ENCODE measurements at places on chromosomes 7 and 10. TPM values are rescaled to one million over a fixed set of nuclear protein-coding genes. Genes with fewer than 3 reads are reported as not detected.

GRCh38 chr7:49772916-49773217, 571 bp upstream of the VWC2 start:
- H3K36me3 ChIP-seq = no peaks in the 10 kb centered on the region
- H3K27ac ChIP-seq = no peak overlapping the region
- no peak overlapping the region for H3K4me3 ChIP-seq
- H3K4me1 ChIP-seq = no peaks in the 10 kb centered on the region

DNA sequence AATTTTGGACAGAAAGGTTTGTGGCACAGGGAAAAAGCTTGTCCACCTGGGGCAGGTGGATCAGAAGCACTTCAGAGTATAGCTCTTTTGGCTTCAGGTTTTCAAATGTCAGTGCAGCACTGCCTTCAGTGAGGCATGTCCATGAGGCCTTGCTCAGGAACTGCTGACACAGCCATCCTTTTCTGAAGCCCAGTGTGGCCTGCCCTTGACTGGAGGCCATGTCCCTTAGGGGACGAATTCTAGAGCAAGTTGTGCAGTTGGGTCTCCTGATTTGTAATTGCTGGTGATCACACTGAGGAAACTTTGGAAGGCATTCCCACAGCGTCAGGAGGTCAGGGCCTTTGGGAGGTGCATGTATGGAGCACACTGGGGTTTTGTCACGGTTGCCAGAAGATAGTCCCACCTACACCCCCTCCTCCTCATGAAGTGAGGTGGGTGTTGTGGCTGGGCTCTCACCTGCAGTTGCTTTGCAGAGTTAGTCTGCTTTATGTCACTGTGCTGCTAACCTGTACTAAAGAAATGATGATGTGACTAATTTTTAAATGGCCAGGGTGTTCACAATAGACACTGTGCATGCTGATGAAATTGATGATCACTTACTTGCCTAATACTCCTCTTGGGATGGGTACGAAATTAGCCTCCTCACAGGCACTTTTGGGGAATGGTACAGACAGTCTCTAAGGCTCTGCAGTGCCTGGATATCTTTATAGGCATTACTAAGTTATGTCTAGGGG, 41.7 kb downstream of the OGDH start:
- no peak overlapping the region for H3K27ac ChIP-seq
- H3K4me3 ChIP-seq = no peak overlapping the region
- no peaks in the 10 kb centered on the region for H3K27me3 ChIP-seq
- DNase-seq = no peak

GRCh38 chr10:29859521-29860130, 199.8 kb downstream of the JCAD start:
- H3K4me3 ChIP-seq = no peak overlapping the region
- H3K27me3 ChIP-seq = no peaks in the 10 kb centered on the region
- no peak for DNase-seq
- H3K27ac ChIP-seq = no peak overlapping the region
- no peaks in the 10 kb centered on the region for H3K4me1 ChIP-seq

DNA sequence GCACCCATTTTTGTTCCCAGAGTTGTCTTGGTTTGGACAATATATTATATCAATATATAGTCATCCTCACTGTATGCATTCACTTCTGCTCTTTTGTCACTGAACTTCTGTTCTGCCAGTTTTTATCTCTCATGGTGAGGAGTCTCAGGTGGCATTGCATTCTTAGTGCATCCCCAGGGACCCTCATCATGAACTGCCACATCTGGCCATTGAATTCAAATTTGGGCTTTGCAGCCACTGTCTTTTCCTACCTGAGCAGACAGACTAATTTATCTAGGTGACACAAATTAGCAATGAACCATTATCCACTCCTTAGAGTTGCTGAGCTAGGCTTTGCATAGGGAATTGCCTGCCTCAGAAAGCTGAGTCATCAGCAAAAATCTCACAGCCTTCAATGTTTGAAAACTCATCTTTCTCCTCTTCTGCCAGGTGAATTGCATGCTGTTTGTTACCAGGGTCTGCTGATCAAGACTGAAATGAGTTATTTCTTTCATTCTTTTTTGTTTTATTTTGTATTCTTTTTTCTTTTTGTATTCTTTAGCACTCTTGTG, 316.8 kb upstream of the MTPN start:
- no peaks in the 10 kb centered on the region for H3K36me3 ChIP-seq
- no peaks in the 10 kb centered on the region for H3K4me1 ChIP-seq
- H3K4me3 ChIP-seq = no peak overlapping the region
- no peak for DNase-seq
- H3K27ac ChIP-seq = no peak overlapping the region
- no peaks in the 10 kb centered on the region for H3K27me3 ChIP-seq

- no peak overlapping the region for H3K4me3 ChIP-seq
- no peaks in the 10 kb centered on the region for H3K27me3 ChIP-seq
- DNase-seq = no peak
- H3K36me3 ChIP-seq = no peaks in the 10 kb centered on the region
- peaks cover 2% of the 10 kb centered on the region for H3K4me1 ChIP-seq
Observed at GRCh38 chr10:11588873-11589574, 22.4 kb downstream of the USP6NL start.

PDZD7 gene
- 0.35 TPM for total RNA-seq

PAX4 gene
- total RNA-seq = not detected

DNA sequence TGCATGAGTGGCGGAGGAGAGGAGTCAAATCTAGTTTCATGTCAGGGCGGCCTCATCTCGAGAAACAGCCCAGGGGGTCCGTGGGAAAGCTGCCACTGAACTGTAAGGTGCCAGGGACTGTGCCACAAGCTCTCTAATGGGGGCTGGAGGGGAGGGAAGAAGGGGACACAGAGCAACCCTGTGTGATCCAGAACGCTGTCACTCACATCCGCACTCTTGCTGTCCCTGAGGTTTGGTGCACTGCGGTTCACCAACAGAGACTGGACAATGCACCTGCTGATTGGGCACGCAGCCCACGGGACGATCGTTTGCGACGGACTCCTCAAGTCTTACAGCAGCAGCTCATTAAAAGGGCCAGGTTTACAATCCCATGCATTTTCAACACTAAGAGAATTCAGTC, 47.7 kb downstream of the AMZ1 start:
- no peak overlapping the region for H3K4me3 ChIP-seq
- H3K36me3 ChIP-seq = no peaks in the 10 kb centered on the region
- H3K4me1 ChIP-seq = peaks cover 28% of the 10 kb centered on the region
- DNase-seq = no peak
- no peaks in the 10 kb centered on the region for H3K27me3 ChIP-seq

Measured in natural killer cell (primary cell).